ENCODE measurements at places on chromosomes 6 and 20.

GRCh38 chr20:53621482-53622246 lies 28.0 kb upstream of the ZNF217 start:
- no peak for DNase-seq

- no peak for DNase-seq
These were observed 438.1 kb downstream of the GJA1 start for GRCh38 chr6:121873595-121873994.

DNA sequence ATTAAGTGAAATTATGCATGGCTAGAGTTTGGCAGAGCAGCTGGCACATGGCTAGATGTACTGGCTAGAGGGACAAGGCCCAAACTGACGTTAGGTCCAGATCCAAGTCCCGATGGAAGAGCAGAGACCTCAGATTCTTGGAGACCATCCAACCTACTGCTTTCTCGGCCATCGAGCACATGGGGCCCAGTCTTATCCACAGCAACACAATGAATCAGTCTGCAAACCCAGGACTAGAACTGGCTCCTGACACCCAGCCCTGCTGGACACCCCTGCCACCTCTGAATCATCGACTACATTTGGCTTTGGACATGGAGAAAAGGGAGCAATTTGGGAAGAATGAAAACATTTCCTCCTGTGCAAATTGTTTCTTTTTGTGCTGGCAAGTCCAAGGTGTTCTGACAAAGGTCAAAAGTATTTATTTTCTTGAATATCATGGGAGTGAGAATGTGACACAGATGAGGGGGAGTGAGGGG lies 23.9 kb upstream of the YWHAB start:
- no peak for DNase-seq

DNA sequence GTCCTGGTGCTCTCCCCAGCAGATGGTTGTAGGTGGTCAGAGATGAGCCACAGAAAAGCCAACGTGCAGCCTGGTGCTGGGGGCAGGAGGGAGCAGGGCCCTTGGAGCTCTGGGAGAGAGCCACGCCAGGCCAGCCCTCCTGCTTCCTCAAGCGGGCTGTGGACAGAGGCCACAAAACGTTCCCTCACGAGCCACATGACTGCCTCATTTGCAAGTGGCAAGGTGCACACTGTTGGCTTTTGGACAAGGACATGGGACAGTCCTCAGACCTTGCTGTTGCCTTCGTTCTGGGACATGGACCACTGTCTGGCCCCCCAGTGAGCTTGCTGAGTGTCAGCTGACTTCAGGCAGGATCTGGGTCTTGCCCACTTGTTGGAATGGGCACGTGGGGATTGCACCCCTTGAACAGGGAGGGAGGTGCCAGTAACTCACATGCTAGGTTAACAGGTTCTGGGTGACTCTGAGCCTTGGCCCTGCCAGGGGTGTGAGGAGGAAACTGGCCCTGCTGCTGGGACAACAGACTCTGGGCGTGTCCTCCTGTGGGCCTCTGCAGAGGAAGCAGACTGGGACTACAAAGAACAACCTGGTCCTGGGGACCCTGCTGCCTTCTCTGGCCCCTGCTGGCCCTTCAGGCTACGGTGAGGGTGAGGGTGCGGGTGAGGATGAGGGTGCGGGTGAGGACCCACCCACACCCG lies 2.6 kb downstream of the SLCO4A1 start:
- no peak for DNase-seq

DNA sequence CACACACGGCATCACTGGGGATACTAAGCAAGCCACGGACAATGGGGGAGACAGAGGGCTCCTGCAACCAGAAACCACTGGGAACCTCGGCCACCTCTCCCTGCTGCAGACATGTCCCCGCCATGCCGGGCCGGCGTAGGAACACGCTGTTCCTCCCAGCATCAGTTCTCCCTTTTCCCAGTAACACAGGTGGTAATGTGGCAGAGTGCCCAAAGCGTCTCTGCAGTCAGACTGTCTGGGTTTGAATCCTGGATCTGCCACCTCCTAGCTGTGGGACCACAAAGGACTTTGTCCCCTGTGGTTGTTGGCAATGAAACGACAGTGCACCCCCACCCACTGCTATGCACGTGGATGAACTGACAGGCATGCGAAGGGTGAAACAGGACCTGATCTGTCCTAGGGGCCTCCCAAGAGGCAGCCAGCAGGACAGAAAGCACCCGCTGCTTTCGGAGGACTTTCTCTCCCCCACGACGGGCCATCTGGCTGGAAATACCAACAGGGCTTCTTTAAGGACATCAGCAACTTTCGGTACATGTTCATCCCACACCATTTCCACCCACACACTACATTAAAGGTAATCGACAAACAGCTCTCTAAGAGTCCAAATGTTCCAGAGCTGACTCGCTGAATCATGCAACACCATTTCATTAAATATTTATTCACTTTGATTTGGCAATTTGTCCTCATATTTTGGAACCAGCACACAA lies 74.1 kb downstream of the SULF2 start:
- DNase-seq = no peak

GRCh38 chr20:38975539-38976120 lies 13.5 kb downstream of the DHX35 start:
- no peak for DNase-seq

DNA sequence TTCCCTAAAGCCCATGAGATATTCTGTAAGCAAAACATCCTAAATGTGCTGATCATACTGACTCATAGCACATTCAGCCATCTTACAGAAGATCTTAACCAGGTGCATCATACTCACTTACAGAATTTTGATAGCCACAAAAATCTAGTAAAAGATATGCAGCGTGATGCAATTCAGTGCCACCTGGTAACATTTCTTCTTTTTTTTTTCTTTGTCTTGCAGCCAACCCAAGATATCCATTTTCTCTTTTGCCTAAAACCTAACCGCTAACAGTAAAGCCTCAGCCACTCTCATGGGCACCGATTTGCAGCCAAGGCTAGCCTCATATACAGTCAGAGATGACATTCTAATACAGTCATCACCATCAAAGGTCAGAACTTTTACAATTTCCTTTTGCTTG lies 293.3 kb downstream of the HACE1 start:
- DNase-seq = no peak

GRCh38 chr6:82914511-82914910 lies 151.1 kb downstream of the UBE3D start:
- no peak for DNase-seq

- no peak for DNase-seq
These were observed 35.0 kb upstream of the TULP1 start for GRCh38 chr6:35547676-35548075.

DNA sequence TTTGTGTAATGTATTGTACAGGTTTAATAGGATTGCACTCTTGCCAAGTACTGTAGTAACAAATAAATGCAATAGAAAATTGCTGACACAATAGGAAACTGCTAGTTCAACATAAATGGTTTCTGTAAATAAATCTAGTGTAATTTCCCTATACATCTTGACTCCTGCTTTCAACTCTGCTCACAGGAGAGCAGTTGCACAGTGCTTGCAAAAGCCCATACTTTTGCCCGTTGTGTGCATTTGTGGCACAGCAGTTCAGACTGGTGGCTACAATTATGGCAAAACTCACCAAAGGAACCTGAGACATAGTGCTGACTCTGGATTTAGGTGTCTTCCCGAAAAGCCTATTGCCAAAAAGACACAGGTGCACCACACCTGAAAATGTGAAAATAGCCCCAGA lies 953.3 kb upstream of the SLC35B3 start:
- no peak for DNase-seq

DNA sequence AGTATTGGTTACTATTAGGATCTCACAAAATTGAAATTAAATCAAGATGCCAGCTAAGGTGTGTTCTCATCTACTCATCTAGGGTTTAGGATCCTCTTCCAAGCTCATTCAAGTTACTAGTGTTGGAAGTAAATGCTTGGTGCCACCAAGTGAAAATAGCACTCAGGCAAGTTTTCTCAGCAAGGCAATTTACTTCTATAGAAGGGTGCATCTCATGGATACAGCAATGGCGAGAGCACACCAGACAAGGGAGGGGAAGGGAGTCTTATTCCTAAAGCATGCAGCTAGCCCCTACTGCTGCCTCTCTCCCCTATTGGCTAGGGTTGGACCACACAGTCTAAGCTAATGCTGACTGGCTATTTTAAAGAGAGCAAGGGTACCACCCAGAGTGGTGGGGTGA lies 23.0 kb upstream of the FAM8A1 start:
- no peak for DNase-seq

GRCh38 chr20:25274891-25275812 lies 27.3 kb downstream of the PYGB start:
- no peak for DNase-seq

GRCh38 chr6:111842891-111843290 lies 30.4 kb downstream of the FYN start:
- DNase-seq = no peak

DNA sequence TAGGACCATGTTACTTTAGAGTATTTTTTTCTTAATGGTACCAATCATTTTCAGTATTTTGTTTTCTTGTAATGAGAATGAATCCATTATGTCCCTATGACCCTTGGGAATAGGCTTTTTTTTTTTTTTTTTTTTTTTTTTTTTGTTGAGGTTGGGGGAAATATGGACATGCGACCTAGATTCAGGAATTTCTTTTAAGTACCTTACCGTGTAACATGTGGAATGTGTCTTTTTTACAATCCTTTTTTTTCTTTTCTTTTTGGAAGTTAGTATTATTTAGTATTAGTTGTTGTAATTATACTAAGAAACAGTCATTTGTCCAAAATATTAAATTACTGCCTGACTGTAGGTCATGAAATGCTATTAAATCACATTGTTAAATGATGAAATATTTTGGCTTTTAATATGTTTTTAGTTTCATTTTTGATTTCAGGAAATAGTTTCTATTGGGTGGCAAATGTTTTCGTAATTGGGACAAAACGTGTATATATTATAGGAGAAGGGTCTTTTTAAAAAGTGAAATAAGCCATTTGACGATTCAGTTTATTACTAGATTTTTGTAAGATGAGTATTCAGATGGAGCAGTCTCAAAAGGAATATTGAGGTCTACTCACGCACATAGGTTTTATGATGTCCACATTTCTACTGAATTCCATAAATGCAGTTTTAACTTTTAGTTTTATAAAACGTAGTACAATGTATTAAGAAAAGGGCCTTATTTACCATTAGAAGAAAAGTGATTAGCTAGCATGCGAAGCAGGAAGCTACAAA lies 4.9 kb downstream of the ARID1B start:
- DNase-seq = no peak

DNA sequence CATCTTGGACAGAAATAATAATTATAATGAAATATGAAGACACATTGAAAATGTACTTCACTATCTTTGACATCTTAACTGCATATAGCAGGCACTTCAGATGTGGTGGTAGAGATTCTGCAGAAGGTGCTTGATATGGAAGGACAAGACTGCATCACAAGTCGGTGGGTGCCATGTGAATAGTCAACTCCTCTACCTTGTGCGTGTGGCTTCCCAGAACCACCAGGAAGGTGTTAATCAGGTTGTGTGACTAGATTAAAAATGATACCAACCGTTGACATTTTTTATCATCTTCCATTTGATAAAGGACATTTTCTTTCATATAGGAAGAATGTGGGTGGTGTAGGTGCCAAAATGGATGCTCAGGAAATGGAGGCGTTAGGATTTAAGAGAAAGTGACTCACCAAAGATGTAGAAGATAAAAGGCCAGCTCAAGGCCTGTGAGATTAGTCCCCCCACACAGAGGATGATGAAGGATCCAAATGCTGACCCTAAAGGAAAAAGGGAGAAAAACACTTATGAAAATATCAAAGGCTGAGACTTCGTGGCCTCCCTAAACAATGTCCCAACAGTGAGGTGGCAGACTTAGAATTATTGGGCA lies 12.3 kb downstream of the SLC17A2 start:
- no peak for DNase-seq

Data from activated CD4-positive, CD25-positive, alpha-beta regulatory T cell (primary cell).